NCI-H1092 (cell line): ENCODE measurements at places on chromosomes 2 and 18.

DNA sequence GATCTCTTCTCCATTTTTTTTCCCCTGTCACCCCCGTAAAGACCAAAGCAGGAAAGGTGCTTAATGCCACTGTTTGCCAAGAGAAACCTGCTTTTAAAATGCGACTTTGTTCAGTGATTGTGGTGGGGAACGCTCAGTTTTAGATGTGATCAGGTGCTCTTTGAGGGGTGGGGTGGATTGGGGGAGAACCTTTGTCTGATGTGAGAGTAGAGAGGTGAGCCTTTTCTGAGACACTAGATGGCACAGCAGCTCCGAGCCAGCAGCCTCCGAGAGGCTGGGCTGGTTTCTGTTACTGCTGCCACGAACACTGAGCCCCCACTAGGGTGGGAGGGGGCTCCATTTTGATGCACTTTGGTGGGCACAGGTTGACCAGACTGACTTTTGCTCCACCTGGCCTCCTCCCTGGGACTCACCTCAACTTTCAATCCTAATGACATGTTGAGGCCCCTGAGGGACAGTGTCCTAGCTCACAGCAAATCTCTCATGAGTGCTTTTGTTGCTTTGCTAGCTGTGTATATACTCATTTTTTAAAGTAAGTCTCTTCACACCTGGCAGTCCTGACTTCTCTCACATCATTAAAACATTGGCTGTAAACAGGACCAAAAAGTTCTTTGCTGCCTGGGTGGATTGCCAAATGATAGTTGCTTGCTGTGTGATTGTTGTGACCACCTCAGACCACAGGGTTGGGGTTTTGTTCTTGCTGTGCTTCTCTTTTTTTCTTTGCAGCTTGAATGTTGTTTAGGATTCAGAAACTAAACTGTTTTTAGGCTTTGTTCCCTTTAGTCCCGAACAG is 98.2 kb upstream of the MAP3K20 start:
- no peak for DNase-seq

GRCh38 chr18:74506448-74507084 is 10.4 kb downstream of the CNDP2 start:
- DNase-seq = no peak

GRCh38 chr18:60047556-60047955 is 147.8 kb downstream of the PMAIP1 start:
- no peak for DNase-seq

DNA sequence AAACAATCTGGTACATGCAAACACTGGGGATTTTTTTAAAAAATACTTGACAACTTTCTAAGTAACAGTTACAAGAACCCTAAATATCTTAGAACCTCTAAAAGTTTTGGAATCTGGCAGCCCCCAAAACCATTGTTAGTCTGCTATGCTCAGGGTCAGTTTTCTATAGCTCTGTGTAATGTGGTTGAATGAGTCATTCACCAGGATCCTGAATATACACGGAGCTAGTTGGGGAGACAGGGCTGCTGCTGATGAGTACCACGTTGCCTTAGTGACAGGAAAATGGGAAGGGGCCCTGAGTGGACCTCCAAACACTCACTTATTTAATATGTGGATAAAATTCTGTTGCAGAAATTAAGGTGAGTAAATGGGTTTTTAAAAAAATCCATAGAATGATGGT is 36.9 kb upstream of the TANC1 start:
- no peak for DNase-seq

- DNase-seq = no peak
These were observed 95.9 kb upstream of the IL1R2 start for GRCh38 chr2:101895819-101896322.

- DNase-seq = no peak
These were observed 5.5 kb upstream of the SMARCAL1 start for GRCh38 chr2:216406826-216407225.

DNA sequence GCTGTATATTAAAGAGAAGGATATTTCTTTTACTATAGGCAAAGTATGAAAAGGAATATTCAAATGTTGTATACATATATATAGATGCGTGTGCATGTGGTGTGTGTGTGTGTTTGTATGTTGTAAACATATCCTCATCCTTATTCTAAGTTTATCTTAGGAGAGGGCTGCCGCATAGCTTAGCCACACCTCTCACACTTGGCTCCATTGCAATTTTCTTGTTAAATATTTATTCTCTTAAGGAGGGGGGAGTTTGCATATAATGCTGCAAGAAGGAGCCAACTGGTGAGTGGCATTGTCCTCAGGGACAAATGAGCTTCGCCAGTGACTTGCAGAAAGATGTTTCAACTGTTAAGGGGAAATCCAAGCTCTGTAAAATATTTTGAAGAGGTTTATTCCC is 360.1 kb upstream of the RND3 start:
- no peak for DNase-seq
